ENCODE measurements at places on chromosomes 1 and 21.

DNA sequence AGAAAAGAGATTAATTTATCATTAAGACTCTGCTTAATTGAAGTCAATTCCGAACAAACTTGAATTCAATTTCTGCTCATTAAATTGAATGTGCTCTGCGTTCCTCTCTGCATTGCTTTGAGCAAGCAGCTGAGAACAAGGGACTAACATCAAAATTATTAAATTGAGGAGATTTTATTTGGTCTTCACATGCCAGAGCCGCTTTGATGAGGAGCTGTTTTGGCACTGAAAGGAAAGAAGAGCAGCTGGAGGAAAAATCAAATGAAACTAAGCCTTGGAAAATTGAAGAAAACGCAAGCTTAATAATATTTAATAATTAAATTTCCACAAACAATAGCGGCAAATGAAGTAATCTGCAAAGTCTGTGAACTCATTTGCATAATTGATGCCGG is 222.0 kb upstream of the PKN2 start:
- peaks cover 3% of the 10 kb centered on the region for H3K36me3 ChIP-seq
- no peak overlapping the region for H3K27ac ChIP-seq
- peaks cover 3% of the 10 kb centered on the region for H3K27me3 ChIP-seq
- peaks cover 4% of the 10 kb centered on the region for H3K4me1 ChIP-seq
- DNase-seq = no peak

GRCh38 chr1:114671011-114671938 is 1.4 kb upstream of the DENND2C start:
- H3K27me3 ChIP-seq = peaks cover 96% of the 10 kb centered on the region
- H3K4me1 ChIP-seq = no peaks in the 10 kb centered on the region
- no peak overlapping the region for H3K27ac ChIP-seq
- no peaks in the 10 kb centered on the region for H3K36me3 ChIP-seq
- no peak overlapping the region for H3K4me3 ChIP-seq
- no peak for DNase-seq

DNA sequence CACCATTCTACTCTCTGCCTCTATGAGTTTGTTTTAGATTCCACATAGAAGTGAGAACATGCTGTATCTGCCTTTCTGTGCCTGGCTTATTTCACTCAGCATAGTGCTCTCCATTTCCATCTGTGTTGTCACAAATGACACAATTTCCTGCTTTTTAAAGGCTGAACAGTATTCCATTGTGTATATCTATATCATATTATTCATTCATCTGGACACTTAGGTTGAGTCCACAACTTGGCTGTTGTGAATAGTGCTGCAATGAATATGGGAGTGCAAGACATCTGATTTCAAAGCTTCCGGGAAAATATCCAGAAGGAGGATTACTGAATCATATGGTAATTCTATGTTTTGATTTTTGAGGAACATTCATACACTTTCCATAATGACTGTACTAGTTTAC is 20.1 kb upstream of the DONSON start:
- H3K4me3 ChIP-seq = no peak overlapping the region
- H3K27ac ChIP-seq = no peak overlapping the region
- no peaks in the 10 kb centered on the region for H3K4me1 ChIP-seq
- H3K27me3 ChIP-seq = no peaks in the 10 kb centered on the region
- H3K36me3 ChIP-seq = peaks cover 75% of the 10 kb centered on the region

DNA sequence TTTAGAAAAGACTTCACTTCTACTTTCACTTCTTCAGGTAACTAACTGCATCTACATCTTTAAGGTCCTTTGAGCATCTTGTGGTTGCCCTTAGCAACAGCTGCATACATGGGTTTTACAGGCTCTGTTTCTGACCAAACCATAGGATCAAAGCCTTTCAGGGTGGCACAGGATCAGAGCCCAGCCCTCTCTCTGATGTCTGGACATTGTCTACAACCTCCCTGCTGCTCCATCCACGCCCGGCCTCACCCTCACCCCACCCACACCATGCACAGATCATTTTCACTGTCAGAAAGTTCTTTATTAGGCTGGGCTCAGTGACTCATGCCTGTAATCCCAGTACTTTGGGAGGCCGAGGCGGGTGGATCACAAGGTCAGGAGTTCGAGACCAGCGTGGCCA is 5.2 kb downstream of the NCF2 start:
- no peak overlapping the region for H3K27ac ChIP-seq
- no peaks in the 10 kb centered on the region for H3K27me3 ChIP-seq
- no peak overlapping the region for H3K4me3 ChIP-seq

DNA sequence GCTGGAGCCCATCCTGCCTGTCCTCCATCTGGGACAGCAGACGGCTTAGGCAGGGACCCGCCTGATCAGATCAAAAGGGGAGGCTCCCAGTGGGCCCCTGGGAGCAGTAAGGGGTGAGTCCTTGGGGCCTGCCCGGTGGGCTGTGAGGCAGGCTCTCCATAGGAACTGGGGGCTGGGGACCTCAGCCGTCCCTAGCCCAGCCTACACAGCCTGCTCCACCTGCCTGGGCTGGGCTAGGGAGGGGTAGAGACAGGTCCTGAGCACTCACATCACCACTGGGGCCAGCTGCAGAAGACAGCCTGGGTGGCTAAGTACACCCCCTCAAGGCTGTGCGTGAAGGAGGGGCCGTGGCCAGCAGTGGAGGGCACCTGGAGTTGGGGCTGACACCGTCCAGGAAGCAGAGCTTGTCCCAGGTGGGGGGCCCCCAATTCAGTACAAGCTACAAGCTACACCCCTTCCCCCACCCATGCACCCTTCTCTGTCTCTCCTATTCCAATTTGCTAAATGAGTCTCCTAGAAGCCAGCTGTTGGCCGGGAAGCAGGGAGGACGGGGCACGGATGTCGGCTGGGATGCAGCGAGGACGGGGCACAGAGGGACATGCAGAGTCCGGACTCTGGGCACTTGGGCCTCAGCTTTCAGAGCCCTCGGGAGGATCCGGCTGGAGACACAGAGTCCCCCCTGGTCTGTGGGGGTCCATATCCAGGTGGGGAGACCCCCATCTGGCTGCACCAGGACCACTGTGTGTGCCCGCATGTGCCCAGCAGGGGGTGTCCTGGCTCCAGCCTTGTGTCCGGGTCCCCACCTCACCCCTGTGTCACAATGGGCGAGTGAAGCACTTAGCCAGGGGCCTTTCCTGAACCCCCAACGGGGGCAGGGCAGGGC is 1.7 kb downstream of the ISG15 start:
- no peaks in the 10 kb centered on the region for H3K27me3 ChIP-seq
- no peak overlapping the region for H3K27ac ChIP-seq
- DNase-seq = no peak
- peaks cover 13% of the 10 kb centered on the region for H3K4me1 ChIP-seq
- H3K4me3 ChIP-seq = no peak overlapping the region
- H3K36me3 ChIP-seq = no peaks in the 10 kb centered on the region

DNA sequence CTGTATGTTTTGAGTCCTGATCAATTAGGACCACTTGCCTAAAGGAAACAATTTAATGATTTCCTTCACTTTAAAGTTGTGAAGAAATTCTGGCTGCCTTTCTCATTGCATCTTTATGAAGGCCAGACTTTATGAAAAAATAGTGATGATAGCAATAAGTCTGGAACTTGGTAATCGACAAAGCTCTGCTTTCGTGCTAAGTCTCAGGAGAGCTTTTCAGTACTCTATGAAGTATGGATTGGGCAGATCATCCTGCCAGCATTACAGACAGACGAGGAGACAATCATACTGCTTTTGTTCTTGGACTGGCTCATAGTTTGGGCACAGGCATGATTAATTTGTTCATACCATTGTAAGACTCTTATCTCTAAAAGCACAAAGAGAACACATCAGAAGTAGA is 45.5 kb upstream of the KCNJ15 start:
- H3K4me1 ChIP-seq = no peaks in the 10 kb centered on the region
- H3K36me3 ChIP-seq = no peaks in the 10 kb centered on the region
- no peak overlapping the region for H3K4me3 ChIP-seq
- H3K27ac ChIP-seq = no peak overlapping the region
- DNase-seq = no peak
- H3K27me3 ChIP-seq = no peaks in the 10 kb centered on the region

DNA sequence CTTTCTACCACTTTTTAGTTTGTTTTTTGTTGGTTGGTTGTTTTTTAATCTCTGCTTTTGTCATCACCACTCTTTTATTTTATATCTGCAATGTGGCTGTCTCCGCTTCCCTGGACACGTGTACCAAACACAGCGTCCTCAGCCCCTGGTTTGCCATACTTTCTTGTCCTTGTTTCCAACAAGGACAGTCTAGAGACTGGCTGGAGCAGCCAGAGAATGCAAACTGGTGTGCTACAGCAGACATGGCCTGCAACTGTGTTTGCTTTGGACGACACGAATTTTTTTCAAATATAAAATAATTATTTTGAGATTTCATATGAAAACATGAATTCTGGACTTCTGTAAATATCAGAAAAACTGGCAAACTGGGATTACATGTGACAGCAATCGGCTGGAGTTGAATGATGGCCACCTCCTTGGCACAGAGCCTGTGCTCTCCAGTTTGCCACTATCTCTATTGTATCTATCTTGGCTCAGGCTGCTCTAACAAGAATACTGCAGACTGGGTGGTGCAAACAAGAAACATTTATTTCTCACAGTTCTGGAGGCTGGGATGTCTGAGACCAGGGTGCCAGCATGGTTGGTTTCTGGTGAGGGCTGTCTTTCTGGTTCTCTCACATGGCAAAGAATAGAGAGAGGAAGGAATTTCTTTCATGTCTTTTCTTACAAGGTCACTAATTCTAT is 34.6 kb upstream of the POU2F1 start:
- H3K36me3 ChIP-seq = no peaks in the 10 kb centered on the region
- no peak for DNase-seq
- no peaks in the 10 kb centered on the region for H3K4me1 ChIP-seq
- no peak overlapping the region for H3K4me3 ChIP-seq

DNA sequence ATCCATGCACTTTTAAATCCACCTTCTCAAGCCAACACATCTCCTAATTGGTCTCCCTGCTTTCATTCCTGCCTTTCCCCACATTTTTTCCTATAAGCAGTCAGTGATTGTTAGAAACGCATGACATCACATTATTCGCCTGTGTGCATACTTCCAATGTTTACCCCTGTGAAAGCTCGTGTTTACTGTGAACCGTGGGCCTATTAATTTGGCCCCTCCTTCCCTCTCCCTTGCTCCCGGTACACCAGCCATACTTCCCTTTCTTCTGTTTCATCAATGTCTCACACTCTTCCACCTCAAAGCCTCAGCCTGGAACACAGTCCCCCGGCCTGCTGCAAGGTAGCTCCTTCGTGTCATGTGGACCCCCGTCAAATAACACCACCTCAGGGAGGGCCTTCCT is 9.1 kb downstream of the MTOR start:
- H3K4me1 ChIP-seq = no peaks in the 10 kb centered on the region
- H3K27me3 ChIP-seq = no peaks in the 10 kb centered on the region
- no peak overlapping the region for H3K4me3 ChIP-seq
- DNase-seq = no peak
- H3K27ac ChIP-seq = no peak overlapping the region

GRCh38 chr1:20216574-20216973 is 30.3 kb upstream of the PLA2G2C start:
- no peaks in the 10 kb centered on the region for H3K27me3 ChIP-seq
- H3K4me1 ChIP-seq = peaks cover 5% of the 10 kb centered on the region
- no peaks in the 10 kb centered on the region for H3K36me3 ChIP-seq
- H3K27ac ChIP-seq = no peak overlapping the region
- no peak overlapping the region for H3K4me3 ChIP-seq
- no peak for DNase-seq

DNA sequence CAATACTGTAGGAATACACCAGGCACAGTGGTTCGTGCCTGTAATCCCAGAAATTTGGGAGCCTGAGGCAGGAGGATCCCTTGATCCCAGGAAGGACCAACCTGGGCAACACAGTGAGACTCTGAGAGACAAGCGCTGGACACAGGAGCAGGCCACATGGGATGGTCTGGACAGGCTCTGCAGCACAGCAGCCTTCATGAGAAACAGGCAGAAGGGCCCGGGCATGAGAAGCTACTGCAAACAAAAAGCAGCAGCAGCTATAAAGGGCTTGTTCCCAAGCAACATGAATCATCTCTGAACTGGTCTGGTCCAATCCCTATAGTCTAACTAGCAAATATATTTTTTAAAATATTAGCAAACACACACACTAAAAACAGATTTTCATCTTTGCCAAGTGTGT is 35.5 kb upstream of the SLAMF9 start:
- H3K27ac ChIP-seq = no peak overlapping the region
- H3K4me3 ChIP-seq = no peak overlapping the region
- H3K36me3 ChIP-seq = no peaks in the 10 kb centered on the region
- no peak for DNase-seq
- H3K27me3 ChIP-seq = no peaks in the 10 kb centered on the region

DNA sequence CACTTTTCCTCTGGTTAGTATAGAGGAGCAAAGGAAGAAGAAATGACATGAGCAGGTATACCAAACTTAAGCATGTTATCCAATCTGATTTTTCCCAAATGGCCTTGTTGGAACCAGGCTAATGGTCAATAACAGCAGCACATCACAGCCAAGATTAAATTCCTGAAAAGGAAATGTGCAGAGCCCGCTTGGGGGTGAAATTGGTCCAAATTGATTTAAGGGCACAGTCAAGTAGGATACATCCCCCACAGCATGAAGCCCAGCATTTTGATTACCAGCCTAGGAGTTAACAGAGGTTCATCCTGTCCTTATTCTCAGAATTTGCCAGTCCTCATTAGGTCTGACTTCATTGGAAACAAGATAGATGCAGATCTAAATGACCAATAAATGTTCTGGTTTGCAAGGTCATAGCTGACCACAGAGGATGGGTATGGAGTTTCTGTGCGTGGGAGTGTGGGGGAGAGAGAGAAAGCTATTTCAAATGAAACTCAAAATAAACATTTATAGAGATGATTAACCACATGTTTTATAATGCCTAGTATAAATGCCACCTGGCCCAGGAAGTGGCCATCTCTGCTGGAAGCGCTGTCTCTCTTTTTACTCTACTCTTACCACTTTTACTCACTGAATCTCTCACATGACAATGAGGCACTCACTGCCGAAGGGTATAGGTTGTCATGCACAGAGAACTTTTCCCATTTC is 38.7 kb downstream of the RGS5 start:
- H3K27me3 ChIP-seq = no peaks in the 10 kb centered on the region
- H3K4me3 ChIP-seq = no peak overlapping the region
- no peaks in the 10 kb centered on the region for H3K4me1 ChIP-seq

- peaks cover 11% of the 10 kb centered on the region for H3K4me1 ChIP-seq
- peak overlapping the region; percentile 74 for H3K4me3 ChIP-seq
- no peaks in the 10 kb centered on the region for H3K36me3 ChIP-seq
These were observed 4.0 kb downstream of the RNF207 start for GRCh38 chr1:6209661-6210580.

Measured in neuronal stem cell (in vitro differentiated cells).